ENCODE measurements at places on chromosomes 13 and 19. TPM values are rescaled to one million over a fixed set of nuclear protein-coding genes. Genes with fewer than 3 reads are reported as not detected.

Gene ZNF772
- total RNA-seq: 1.6 TPM

Gene KDELR1
- total RNA-seq: 366 TPM

Gene LRG1
- total RNA-seq: 0.06 TPM

Gene METTL21C
- total RNA-seq: not detected

Gene SLC27A5
- 28.6 TPM for total RNA-seq

Gene MEIOSIN
- not detected for total RNA-seq

Gene VAV1
- total RNA-seq: 7.1 TPM

Gene FAM124A
- total RNA-seq: 2.1 TPM

Gene CFAP97D2
- total RNA-seq: not detected

Gene ZNF221
- total RNA-seq: 0.49 TPM

All from A549 treated with DMSO at 1 μM for 4 hours (cell line).